ENCODE measurements at places on chromosomes 11 and 22.

GRCh38 chr11:11090495-11090894 lies 232.6 kb upstream of the ZBED5 start:
- DNase-seq = no peak

GRCh38 chr11:131875611-131876010 lies 505.2 kb downstream of the NTM start:
- DNase-seq = no peak

DNA sequence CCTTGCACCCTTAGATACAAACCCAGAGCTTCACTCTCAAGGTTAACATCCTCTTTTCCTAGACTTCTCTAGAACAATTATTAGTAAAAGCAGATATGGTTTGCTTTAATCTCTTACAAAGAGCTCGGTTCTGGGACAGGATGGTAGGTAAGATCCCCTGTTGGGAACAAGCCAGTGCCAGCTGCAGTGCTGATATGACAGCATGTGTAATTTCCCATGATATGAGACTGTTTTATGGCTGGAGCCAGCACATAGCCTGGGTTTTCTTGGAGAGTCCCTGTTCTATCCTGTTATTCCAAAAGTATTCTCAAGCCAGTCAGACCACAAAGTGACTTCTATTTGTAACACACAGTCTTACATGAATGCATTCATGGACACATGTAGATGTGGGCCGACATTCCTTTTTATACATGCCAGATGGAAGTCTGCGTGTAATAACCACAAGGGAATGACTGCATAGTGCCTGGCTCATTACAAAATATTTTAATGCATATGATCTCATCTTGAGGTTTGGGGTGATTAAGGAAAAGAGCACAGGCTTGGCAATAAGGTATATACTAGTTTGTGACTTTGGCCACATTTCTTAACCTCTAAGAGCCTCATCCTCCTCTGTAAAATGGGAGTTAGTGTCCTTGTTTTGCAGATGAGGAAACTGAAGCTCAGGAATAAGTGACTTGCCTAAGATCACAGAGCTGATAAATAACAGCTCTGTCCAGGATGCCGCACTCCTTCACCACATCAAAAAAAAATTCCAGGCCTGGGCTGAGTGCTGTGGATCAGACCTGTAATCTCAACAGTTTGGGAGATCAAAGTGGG lies 21.8 kb downstream of the CLMP start:
- no peak for DNase-seq

DNA sequence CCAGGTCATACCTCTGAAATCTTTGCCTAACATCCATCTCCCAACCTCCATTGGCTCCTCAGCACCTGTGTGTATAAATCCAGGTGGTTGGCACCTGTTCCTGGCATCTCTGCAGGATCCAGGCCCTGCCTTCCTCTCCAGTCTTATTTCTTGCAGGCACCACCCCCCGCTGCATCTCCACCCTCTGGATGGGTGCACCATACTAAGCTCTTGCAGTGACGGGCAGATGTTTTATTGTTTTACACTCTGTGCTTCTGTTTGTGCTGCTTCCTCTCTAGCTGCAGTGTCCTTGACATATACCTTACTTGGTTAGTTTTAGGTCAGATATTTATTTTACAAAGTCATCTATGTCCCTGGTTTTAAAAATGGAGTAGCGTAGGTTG lies 102.6 kb downstream of the TBC1D22A start:
- no peak for DNase-seq

DNA sequence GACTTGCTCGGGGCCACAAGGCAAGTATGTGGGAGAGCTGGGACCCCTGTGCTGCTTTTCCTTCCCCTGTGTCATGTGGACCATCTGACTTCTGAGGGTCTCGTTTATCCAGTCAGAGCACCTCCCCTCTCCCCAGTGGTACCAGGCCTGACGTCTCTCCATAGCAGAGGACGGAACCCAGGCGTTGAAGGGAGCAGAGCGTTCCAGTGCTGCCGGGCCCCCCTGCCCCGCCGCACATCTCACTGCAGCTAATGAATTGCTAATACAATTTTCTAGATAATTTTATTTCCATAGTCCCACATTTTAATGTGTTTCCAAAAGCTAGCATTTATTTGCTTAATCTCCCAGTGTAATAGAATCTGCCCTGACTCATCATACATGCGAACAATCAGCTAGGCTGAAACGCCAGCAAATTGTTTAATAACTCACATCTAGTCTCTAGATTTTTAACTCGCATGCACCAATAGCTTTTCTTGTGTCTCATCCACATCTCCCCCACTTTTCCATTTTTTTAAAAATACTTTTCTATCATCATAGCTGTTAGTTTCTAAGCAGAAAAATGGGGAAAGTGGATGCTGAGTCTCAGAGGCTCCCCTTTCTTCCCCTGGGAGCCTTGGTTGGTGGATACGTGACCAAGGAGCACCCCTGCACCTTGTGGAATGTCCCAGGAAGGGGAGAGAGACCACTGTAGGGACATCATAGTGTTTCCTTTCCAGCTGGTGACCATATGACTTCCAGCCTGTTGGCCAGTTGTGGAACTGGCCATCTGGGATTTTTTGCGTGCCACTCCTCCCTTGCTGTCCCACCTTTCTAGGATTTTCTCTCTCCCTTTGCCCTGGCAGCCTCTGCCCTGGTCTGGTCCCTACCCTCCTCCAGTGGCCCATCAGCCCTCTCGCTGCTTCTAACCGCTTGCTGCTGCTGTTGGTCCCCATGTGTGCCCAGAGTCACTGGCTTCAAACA lies 58.6 kb upstream of the NNMT start:
- no peak for DNase-seq

GRCh38 chr11:810040-810567 lies 337 bp downstream of the RPLP2 start:
- DNase-seq = peak; percentile 33

GRCh38 chr11:122843281-122844141 lies 5.2 kb downstream of the CRTAM start:
- peak; percentile 56 for DNase-seq

DNA sequence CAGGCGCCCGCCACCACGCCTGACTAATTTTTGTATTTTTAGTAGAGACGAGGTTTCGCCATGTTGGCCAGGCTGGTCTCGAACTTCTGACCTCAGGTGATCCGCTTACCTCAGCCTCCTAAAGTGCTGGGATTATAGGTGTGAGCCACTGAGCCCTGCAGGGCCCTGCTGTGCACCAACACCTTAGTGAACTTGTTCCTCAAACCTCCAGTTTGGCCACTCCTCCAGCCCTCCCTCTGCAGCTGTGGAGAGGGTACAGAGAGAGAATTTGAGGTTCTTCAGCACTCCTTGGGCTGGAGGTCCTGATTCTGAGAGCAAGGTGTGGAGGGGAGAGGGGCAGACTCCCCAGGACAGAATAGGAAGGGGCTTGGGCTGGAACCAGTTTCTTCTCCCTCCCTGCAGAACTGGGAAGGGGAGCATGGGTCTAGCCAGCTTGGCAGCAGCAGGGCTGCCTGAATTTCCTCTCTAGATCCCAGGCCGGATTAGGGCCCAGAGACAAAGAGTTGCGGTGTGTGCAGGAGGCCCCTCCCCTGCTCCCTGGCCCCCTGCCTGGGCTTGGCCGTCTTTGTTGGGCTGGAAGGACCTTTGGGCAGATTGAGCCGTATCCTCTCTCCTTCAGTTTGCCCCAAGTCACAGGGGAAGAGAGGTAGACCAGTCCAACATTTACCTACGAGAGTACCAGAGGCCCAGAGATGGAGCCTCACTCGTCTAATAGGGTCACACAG lies 2.3 kb upstream of the PEX16 start:
- peak; percentile 40 for DNase-seq

GRCh38 chr11:4921796-4922195 lies 2.3 kb downstream of the OR51G1 start:
- no peak for DNase-seq

GRCh38 chr11:11996321-11997048 lies 11.9 kb downstream of the DKK3 start:
- no peak for DNase-seq

DNA sequence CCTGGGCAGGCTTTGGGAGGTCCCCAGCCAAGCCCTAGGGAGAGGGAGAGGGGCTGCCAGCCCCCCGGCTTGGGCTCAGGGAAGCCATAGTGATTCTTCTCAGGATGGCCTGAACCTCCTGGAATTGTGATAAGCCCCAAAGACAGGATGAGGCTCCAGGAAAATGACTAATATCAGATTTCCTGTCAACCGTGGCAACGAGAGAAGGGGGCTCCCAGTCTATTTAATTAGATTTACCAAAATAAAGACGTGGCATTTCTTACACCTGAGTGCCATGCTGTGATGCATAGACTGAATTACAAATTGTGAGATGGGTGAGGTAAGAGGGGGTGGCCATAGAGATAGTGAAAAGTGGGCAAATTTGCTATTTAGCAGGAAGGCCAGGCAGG lies 20.4 kb downstream of the SERPINH1 start:
- DNase-seq = no peak

DNA sequence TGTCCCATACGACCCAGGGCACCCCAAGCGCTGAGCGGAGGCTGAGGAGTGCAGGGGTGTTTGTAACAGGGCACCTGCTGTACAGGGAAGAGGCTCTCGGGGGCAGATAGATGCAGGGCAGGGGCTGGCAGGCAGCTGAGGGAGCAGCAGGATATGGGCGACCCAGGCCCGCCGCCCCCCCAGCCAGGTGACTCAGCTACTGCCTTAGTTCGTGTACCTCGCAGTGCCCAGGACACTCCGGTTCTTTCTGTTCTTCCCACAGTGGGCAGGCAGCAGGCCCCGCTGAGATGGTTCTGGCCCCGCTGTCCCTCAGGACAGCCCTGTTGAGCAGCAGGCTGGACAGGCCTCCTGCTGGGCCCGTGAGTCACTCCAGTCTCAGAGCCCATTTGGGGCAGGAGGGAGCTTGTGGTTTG lies 16.2 kb downstream of the PHLDA2 start:
- no peak for DNase-seq

GRCh38 chr22:27685515-27685914 lies 116.0 kb downstream of the MN1 start:
- no peak for DNase-seq

DNA sequence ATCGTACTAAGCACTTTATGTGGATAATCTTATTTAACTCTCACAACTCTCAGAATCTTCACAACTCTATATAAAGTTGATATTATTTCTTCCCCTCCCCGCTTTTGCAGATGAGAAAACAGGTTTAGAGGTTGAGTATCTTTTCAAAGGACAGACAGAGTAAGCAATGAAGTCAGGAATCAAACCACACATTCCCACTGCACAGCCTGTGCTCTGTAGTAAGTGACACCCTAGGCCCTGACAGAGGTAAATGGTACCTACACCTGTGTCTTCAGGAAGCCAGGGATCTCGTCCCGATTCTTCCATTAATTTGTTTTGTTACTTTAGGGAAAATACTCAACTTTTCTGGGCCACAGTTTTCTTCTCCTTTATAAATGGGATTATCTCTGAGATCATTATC lies 172.5 kb upstream of the MTMR2 start:
- no peak for DNase-seq

DNA sequence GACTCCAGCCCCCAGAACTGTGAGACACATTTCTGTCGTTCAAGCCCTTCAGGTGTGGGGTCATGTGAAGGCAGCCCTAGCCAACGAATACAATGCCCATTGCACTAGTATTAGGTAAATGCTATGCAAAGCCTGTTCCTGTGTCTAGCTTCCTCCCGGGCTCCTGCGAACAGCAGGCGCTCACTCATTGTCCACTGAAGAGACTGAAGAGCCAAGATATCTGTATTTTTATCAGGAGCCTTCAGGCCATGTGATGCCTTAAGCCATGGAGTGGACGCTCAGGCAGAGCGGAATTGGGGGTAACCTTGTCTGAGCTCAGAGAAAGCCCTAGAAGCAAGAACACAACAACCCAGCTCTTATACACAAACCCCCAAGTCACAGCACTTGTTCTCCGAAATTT lies 4.2 kb upstream of the TMPRSS6 start:
- no peak for DNase-seq

DNA sequence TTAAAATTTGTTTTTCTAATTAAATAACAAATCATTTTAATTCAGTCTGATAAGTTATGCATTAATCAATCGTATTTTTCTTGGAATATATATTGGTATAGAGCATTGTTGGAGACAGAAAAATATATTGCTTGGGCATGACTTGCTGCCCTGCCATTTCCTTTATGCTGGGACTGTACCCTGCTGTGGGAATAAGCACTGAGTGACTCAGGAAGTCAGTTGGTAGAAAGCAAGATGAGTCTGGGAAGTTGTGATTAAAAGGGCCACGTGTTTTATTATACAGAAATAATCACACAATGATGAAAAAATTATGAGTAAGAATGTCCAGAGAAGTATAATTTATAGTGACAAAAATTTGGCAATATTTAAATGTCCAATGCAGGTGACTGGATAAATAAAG lies 139.5 kb downstream of the KIF18A start:
- DNase-seq = no peak

- no peak for DNase-seq
Observed at GRCh38 chr11:44591557-44591956, 26.1 kb downstream of the CD82 start.

GRCh38 chr11:96341211-96342013 lies 1.6 kb downstream of the MAML2 start:
- peak; percentile 60 for DNase-seq

DNA sequence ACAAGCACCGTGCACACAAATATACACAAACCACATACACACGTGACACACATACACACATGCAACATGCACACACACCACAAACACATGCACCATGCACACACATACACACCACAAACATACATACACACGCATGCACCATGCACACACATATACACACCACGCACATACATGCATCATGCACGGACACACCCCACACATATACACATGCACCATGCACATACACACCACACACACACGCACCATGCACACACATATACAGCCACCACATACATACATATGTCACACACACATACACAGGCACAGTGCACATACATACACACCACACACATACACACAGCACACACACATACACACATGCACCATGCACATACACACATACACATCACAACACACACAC lies 12.7 kb upstream of the B4GALNT4 start:
- no peak for DNase-seq

DNA sequence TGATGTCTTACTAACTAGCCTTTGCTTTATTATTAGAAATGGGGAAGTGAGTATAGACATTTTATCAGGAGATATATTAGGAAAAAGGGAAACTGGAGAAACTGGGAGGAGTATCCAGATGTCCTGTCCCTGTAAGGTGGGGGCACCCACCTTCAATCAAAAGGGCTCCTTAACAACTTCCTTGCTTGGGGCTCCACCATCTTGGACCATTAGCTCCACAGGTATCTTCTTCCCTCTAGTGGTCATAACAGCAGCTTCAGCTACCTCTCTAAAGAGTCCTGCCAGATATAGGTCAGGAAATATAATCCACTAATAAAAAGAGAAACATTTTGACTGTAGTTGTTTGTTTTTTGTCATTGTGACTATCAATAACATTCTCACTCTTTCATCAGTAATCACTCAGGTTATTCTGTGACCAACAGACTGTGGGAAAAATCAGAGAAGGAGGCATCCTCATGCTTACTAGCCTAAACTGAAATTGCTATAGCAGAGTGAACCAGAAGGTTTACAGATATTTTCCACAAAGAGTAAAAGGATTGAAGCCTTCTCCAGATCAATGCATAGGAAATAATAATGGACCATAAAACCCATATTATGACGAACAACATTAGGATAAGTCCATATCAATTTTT lies 10.4 kb downstream of the OR51B4 start:
- peak; percentile 88 for DNase-seq
